Mesendoderm (in vitro differentiated cells): ENCODE measurements at places on chromosomes 12 and 14.

DNA sequence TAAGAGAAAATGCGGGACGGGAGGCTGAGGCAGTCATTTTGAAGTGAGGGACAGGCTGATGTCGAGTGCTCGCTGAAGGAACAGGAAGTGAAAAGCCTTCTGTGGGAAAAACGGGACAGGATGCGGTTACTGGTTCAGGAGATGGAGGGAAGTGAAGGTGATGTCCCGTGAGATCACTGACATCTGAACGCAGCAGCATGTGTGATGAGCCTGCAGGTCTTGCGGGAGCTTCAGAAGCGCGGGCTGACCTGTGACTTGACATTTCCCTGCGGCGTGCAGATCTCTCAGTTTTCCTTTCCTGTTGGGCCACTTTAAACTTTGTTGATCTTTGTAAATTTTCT, 77.8 kb downstream of the DDX51 start:
- no peak for DNase-seq

DNA sequence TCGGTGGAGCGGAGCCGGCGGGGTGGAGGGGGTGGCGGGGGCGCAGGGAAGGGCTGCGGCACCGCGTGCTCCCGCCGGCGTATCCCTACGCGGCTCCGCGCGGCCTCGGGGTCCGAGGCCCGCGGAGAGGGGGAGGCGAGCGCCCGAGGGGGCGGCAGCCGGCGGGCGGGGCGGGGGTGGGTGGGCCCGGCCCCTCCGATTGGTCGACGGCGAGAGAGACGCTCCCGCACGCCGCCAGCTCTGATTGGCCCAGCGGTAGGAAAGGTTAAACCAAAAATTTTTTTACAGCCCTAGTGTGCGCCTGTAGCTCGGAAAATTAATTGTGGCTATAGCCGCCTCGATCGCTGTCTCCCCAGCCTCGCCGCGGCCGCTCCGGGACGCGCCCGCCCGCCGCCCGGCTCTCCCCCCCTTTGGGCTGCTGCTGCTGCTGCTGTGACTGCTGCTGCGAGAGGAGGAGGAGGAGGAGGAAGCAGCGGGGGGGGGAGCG, at the start of gene FOXG1:
TSS of gene FOXG1 (plus strand) at position 319 of the 487 bp plus-strand sequence. CDS start 493 bp downstream, outside the sequence.
- peak; percentile 87 for DNase-seq

DNA sequence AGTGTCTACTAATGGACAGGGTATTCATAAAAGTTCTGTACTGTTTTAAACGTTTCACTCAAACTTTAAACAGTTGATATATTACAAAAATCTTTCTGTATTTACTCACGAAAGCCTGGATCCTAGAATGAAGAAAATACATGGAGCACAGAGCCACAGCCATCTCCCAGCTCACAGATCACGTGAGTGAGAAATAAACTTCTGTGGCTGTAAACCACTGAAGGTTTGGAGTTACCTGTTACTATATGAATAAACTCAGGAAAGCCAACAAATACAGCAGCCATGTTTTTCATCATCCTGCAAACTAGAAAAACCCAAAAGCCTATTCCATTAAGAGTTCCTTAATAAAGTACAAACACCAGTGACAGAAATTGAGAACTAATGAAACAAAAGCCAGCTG, 867 bp upstream of the TDG start:
- DNase-seq: no peak

DNA sequence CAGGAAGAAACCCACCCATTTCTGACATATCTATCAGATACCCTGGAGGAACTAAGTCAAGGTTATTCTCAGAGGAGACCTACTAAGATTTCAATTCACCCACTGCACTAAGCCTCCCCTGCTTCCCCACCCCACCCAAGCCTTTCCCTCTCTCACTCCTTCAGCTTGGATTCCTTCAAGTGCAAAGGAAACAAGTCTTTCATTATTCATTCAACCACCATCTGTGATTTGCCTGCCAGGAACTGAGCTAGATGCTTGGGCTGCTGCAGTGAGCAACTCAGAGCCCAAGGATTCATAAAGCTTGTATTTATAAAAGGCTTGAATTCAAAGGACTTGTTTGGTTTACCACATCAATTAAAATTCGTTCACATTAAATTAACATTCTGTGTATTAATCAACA, 161.3 kb downstream of the GXYLT1 start:
- no peak for DNase-seq

DNA sequence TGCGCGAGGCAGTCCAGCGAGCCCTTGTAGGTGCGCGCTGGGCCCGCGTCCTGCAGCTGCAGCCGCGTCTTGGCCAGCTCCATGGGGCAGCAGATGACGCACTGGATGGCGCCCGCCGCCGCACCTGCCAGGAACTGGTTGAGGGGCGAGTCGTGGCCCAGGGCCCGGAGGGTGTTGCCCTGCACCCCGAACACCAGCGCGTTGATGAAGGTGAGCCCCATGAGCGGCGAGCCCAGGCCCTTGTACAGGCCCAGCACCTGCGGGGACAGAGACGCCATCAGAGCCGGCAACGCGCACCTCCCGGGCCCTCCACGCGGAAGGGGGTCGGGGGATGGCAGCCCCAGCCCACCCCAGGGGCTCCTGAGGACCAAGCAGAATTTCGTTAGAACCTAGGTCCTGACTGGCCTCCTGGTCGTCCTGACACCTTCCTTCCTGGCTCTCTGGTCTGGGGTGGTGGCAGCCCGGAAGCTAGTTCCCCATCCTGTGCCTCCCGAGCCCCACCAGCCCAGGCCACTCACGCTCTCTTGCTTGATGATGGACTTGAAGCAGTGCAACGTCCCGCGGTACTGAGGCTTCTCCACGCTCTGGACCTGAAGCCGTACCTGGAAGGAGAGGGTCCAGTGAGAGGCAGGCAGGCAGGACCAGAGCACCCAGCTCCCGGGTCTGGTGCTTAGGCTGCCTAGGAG, 13.3 kb downstream of the SLC25A29 start:
- DNase-seq: no peak

DNA sequence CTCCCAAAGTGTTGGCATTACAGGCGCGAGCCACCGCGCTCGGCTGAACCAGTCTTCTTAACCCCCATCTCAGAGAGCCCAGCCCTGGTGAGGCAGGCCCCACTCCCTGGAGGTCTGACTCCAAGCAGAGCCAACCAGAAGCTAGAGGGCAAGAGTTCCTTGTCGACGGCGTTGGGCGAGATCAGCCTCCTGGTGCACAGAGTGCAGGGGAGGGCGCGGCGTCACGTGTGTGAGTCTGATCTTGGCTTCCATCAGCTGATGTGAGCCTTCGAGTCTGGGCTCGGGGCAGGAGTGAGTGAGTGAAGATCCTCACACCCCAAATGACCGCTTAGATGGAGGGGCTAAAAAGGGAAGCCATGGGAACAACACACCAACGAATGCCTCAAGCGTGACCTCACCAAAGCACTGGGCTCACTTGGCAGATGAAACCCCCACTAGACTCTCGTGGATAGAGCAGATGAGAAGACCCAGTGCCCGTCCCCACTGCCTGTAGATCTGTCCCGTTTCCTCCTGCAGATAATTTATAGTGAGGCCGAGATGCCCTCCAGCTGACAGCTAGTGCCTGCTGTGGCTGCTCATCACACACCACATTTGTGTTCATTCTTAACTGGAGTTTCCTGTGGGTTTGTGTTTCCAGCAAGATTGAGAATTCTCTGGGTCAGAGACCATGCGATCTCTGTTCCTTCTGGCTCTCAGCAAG, 28.6 kb upstream of the ADGRD1 start:
- no peak for DNase-seq

GRCh38 chr14:59018978-59019377, 169.5 kb upstream of the DAAM1 start:
- DNase-seq: peak; percentile 75

GRCh38 chr14:42806909-42807315, 1200.2 kb downstream of the LRFN5 start:
- no peak for DNase-seq

GRCh38 chr12:31406345-31406744, 80.4 kb upstream of the SINHCAF start:
- DNase-seq: no peak

- no peak for DNase-seq
Measured at GRCh38 chr14:50780393-50780792, 50.6 kb downstream of the NIN start.

GRCh38 chr14:20580242-20580641, 7.6 kb downstream of the RNASE11 start:
- no peak for DNase-seq

GRCh38 chr12:109947521-109947920, 47.4 kb downstream of the TCHP start:
- DNase-seq: no peak
